RKO (cell line): ENCODE measurements at places on chromosomes 2 and 18.

DNA sequence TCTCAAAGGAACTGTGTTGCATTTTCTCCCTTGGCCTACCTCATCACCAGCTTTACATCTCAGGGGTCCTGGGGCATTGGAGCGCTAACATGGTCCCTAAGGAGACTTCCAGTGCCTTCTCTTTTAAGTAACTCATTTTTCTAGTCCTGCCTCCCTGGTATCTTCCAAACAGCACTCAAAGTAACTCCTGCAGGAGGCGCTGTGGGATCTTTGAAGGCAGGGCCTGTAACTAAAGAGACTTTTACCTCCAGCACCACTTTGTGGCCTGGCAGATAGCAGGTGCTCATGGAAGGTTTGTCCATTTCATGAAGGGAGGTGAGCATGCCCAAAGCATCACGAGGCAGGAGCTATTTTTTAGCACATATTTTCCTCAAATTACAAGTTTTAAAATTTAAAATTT is 411.0 kb upstream of the GYPC start:
- peak; percentile 11 for DNase-seq

DNA sequence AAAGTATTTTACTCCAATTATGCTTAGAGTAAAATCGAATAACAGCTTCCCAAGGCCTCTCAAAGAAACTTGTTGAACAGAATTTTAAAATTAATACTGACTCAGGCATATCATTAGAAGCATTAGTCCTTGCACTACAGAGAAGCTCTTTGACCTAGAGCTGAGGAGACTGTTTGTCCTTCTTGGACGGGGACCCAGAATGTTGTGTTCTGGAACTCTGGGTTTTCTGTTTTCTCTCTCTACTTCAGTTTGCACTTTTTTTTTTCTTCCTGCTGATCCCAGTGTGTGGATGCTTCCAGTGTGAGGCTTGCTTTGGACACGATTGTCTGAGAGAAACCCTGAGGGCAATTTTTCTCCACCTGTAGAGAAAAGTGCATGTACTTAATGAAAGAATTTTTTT is 847.6 kb downstream of the SOCS6 start:
- no peak for DNase-seq

- DNase-seq: peak; percentile 22
These were observed 536 bp downstream of the ELP2 start for GRCh38 chr18:36130039-36130831.

- DNase-seq: no peak
These were observed 181.9 kb downstream of the CALCRL start for GRCh38 chr2:187266147-187266546.

DNA sequence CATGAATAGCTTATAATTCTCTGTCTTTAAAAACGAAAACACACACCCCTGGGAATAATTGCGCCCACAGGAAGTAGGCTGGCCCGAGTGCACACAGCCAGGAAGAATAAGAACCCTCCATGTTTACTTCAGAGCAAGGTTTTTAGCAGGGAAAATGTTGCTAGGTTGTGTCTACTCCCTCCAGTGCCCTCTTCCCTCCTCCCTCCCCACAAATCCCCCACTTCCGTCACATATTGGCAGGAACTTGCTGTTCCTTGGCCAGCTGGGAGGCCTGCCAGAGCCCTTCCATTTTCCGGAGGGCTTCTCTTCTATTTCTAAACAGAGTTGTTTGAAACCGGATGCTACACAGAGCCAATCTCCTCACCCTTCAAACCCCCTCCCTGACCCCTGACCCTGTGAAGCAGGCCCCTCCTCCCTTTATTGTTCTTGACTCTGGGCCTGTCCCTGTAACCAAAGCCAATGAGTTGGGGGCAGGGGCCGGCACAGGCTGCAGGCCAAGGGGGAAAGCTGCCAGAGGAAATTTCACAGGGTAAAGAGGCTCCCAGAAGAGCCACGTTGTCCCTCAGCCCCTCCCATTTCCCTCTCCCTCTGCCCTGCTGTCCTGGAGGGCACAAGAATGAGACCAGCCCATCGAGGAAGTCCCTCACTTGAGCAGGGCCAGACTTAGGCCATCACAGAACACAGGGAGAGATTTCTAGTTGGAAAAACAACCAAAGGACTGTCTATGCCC is 49.8 kb upstream of the LGALSL start:
- no peak for DNase-seq

GRCh38 chr2:64751286-64752260 is 97.9 kb upstream of the SERTAD2 start:
- peak; percentile 57 for DNase-seq

- DNase-seq: no peak
These were observed 303.1 kb downstream of the TGIF1 start for GRCh38 chr18:3753106-3753505.

GRCh38 chr2:186693446-186693832 is 421 bp upstream of the FAM171B start:
- DNase-seq: no peak

- no peak for DNase-seq
These were observed 28.2 kb downstream of the RBMS1 start for GRCh38 chr2:160465406-160465805.

- DNase-seq: peak; percentile 70
These were observed 22.0 kb upstream of the UPP2 start for GRCh38 chr2:158079672-158080071.

- no peak for DNase-seq
These were observed 15.3 kb upstream of the FN1 start for GRCh38 chr2:215451012-215451756.

DNA sequence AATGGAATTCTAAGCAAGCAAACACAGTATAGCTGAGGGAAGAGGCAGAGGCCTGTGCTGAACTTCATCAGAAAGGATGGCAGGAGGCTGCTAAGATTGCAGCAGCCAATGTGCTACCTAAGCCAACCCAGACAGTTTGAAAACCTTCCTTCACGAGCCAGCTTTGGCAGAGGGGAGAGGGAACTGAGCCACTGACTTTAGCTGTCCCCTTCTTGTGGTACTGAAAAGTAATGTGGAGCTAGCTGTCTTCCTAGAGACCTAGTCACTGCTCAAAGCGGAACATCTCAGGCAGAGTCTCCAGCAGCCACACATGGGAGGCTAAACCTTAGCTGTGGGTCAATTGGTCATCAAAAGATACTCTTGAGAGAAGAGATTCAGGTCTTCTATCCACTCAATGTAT is 419.0 kb downstream of the FBXO15 start:
- DNase-seq: no peak

DNA sequence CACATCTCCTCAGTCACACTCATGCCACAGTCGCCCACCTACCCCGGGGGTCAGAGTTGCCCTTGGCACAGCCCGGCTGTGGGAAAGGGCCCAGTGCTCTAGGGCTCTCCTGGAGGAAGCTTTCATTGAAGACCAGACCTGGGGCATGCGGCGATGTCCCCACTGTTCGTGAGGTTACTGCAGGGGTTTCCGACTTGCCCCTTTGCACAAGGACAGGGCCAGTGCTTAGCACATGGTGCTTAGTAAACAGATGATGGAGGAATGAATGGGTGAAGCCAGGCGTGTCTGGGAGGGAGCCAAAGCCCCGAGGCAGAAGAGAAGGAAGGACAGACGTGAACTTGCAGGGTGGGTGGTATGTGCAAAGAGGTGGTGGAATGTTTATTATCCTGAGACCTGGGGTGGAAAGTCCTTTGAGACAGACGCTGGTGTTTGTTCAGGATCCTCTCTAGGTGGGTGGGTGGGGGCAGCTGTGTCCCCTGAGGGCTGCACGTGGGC is 205.9 kb upstream of the ARL4C start:
- DNase-seq: no peak

- DNase-seq: no peak
These were observed 76.2 kb downstream of the AAK1 start for GRCh38 chr2:69567157-69567908.

- no peak for DNase-seq
These were observed 157.7 kb downstream of the ANTXR1 start for GRCh38 chr2:69170661-69171060.

GRCh38 chr2:32427672-32428610 is 71.1 kb downstream of the BIRC6 start:
- DNase-seq: no peak

DNA sequence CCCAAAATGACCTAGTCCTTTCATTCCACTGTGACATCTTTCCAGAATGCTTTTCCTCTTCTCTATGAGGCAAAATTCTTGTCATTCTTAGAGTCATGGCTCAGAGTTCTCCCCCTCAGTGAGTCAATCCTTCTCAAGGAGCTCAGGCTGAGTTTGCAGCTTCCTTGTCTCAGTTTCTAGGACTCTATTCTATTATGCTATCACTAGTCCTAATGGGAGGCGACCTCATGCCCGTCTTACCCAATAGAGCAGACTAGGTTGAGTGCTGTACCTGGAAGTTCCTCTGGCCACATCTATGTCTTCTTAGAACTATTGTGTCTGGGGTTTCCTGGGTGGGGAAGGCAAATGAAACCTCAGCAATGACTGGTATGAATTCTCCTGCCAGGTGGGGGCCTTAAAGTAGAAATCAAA is 51.5 kb downstream of the HAUS1 start:
- DNase-seq: peak; percentile 76

DNA sequence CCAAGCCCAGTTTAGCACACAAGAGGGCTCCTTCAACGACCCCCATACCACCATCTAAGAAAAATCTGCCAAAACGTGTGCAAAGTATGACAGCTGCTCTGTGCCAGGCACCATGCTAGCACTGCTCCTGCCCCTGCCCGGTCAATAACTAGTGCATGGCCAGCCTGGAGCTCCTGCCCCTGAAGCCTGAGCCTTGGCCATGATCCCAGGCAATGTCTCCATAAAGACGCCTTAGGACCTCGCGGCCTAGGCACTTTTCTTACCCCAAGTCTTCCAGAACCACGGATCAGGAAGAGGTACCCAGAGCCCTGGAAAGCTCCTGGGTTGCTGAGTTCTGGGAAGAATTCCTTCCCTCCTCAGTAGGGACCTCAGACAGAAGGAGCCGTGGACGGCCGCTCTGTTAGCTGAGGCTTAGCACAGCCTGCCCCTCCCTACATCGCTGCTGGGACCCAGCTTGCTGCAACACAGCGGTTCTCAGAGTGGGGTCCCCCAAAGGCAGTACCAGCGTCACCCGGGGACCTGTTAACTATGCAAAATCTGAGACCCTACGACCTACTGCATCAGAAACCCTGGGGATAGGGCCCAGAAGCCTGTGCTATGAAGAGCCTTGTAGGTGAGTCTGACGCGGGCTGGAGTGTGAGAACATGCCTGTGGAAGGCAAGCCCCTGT is 117.8 kb upstream of the TWIST2 start:
- no peak for DNase-seq

- DNase-seq: no peak
These were observed 91.7 kb downstream of the SESTD1 start for GRCh38 chr2:179172894-179173293.

- DNase-seq: no peak
These were observed 27.2 kb upstream of the COBLL1 start for GRCh38 chr2:164868563-164869419.

- DNase-seq: no peak
These were observed 3.8 kb upstream of the ALS2 start for GRCh38 chr2:201784563-201784962.

DNA sequence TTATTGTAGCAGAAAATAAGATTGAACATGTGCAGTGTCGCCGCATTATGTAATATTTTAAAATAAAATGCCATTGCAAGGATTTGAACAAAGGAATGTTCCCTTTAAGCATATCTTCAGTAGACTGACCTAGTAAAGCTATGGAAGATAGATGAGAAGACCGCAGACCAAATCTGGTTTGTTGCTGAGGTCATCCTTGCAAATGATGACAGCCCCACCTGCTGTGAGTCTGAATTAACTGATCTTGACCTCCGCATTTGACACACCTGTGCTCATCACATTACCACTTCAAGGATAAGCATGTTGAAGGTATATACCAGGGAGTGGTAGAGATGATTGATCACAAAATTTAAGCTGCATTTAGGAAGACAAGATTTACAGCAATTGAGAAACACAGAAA is 96.2 kb downstream of the NYAP2 start:
- DNase-seq: no peak

- no peak for DNase-seq
These were observed 352.2 kb downstream of the EN1 start for GRCh38 chr2:118495290-118495689.

- no peak for DNase-seq
These were observed 326.9 kb upstream of the TNP1 start for GRCh38 chr2:217186668-217187159.

DNA sequence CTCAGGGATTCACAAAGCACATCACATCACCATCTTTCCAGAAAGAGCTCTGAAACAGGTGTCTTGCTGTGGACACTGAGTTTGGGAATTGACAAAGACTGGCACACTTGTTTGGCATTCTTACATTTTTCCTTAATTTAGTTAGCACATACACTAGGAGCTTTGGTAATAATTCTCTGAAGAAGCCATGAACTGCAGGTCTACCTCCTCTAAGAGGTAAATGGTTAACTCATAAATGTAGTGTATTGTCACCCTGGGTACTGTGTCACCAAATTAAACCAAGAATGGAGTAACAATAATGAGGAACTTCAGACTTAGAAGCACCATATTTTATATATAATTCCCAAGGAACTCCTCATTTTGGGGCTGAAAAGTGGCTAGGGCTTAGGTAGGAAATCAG is 22.6 kb downstream of the EIF4E2 start:
- no peak for DNase-seq

DNA sequence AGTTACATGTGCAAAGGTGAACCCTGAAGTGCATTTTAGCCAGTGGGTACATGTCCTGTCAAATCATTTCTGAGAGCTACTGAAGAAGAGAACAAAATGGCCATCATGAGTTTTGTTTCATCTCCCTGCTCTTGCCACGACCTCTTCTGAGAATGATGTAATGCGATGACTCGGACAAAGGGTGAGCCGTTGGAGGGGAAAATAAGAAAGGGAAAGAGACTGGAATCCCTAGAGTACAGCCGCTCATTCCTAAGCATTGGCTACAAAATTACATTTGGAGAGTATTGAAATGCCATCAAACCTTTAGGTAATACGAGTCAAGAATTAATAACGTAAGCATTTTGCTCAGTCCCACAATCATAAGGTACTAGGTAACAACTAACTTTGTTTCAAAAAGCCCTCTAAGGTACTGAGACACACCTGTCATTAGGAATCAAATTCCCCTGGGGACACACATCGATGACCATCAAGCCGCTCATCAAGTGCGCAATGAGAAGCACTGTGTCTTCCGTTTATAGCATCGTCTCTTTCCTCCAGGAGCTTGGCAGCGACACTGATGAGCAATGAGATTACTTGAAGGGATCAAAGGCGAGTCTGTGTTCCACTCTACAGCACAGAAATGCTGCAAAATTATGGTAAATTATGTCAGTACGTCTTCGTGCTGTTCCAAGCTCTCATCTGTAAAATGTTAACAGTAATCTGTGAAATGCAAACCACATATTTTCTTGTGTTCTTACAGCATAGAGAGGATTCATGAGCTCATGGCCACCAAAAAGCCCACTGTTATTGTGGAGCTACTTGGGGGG is 97.3 kb upstream of the PIEZO2 start:
- no peak for DNase-seq

- no peak for DNase-seq
These were observed 12.1 kb downstream of the RNF149 start for GRCh38 chr2:101296371-101296770.

GRCh38 chr18:33744032-33744697 is 166.1 kb downstream of the ASXL3 start:
- no peak for DNase-seq

DNA sequence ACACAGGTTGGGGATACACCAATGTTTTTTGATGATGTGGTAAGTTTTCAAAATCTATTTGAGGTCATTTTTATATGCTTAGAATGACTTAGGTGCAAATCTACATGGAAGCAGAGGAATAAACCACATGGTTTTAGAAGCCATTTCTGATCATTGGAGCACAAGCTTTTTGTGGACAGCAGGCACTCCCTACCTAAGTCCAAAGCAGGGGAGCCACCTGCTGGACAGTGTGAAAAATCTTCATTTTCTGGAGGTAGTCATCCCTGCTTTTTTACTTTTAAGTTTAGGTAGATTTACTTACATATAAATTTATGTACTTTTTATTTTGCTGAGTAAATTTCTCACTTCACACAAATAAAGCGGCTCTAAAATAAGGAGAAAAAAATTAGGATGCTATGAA is 323.2 kb downstream of the PLCL1 start:
- DNase-seq: peak; percentile 70
